ENCODE measurements at places on chromosomes 6 and 20.

DNA sequence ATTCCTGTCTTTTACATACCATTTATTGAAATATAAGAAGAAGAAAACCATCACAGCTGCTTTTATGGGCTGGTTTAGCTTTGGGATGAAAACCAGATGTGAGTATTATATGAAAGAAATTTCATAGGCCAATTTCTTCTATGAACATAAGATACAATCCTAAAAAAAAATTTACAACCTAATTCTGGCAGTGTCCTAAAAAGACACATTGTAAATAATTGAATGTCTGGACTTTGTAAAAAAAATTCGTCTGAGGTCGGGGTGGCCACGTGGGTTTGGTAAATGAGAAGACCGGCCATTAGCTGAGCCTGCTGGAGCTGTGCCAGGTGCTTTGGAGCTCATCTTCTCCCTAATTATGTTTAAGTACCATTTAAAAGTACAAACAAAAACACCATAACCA lies 26.8 kb downstream of the DACT2 start:
- no peak for DNase-seq

- no peak for DNase-seq
Observed at GRCh38 chr6:138533667-138534066, 34.4 kb upstream of the NHSL1 start.

DNA sequence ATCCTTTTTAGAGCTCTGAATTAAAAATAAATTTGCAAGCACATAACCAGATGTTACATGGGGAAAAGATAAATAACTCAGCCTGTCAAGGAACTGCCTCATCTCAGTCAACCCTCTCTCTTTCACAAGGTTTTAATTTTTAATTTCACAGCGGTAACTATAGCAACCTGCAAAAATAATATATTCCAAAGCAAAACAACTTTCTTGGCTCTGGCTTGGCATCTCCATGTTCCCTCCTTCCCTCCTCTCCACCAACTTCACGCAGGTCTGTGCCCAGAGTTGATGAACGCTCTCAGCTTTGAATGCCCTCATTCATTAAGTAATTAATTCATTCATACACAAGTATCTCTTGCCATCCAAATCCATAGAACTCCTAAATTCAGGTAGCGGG lies 32.5 kb upstream of the SIRPA start:
- DNase-seq = no peak

DNA sequence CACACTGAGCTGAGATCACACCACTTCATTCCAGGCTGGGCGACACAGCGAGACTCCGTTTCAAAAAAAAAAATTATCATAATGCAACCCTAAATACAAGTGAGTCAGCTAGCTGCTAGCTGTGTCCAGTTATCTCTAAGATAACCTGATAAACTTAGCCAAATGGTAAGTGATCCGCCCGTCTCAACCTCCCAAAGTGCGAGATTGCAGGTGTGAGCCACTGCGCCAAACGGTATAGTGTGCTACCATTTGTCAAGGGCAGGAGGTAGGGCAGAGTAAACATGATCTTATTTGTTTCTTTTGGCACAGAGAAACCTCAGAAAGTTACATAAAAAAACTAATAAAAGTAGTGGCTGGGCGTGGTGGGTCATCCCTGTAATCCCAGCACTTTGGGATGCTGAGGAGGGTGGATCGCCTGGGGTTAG lies 4.7 kb upstream of the C6orf132 start:
- peak; percentile 66 for DNase-seq

DNA sequence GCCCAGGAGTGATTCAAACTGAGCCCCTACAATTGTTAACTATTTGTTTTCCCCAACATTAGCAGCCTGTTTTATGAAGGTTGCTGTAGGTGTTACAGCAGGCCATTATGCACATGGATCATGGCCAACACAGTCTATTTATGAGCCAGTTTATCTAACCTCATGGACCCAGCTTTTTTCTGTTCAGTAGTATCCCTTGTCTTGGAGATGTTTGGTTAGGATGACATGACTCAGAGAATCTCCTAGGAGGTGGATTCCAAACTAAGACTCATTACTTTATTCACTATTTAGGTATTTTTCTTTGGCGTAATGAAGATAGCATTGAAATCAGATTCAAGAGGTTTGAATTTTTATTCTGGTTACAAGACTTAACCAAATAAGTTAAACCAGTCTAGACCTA lies 62.8 kb upstream of the TFB1M start:
- no peak for DNase-seq

GRCh38 chr20:63062188-63063140 lies 55.7 kb upstream of the BHLHE23 start:
- DNase-seq = no peak

- no peak for DNase-seq
Observed at GRCh38 chr6:74505391-74505790, 700.5 kb downstream of the COL12A1 start.

DNA sequence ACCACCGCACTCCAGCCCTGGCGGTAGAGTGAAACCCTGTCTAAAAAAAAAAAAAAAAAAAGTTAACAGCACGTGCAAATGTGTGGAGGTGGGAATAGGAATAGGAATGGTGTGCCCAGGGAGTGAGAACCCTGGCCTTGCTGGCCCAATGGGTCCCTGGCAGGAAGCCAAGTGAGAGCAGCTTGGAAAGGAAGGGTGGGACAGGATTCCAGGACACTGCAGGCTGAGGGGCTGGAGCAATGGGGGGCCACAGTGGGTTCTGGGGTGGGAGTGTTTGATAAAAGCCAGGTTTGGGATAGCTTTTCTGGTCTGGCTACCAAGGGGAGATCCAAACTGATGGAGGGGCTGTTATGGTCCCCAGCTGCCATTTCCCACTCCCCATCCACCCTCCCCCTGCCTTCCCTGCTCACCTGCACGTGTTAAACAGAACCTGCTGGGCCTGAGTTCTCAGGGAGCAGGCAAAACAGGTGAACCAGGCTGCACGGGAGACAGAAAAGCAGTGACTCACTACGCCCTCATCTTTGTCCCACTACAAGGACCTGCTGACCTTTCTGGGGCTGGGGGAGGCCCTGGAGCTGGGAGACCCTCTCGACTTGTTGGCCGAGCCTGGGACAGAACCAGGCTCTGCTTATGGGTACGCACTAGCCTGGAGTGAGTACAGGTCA lies 3.3 kb downstream of the SUN5 start:
- DNase-seq = no peak

DNA sequence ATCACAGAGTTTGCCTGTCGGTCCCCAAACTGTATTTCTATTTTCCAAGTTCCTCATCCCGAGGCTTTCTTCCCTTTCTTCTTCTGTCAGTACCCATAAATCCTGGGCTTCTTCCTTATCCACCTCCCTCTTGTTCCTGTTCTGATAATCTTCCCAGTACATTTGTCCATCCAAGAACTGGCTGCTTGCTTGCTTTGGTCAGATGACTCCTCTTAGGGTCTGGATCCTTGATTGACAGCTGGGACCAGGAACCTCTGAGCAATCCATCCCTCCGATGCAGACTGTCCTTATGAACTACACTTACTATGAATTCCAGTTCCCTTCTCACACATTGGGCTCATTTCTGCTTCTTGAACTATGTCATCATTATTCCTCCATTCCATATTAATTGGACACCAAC lies 275.3 kb upstream of the CITED2 start:
- DNase-seq = no peak

DNA sequence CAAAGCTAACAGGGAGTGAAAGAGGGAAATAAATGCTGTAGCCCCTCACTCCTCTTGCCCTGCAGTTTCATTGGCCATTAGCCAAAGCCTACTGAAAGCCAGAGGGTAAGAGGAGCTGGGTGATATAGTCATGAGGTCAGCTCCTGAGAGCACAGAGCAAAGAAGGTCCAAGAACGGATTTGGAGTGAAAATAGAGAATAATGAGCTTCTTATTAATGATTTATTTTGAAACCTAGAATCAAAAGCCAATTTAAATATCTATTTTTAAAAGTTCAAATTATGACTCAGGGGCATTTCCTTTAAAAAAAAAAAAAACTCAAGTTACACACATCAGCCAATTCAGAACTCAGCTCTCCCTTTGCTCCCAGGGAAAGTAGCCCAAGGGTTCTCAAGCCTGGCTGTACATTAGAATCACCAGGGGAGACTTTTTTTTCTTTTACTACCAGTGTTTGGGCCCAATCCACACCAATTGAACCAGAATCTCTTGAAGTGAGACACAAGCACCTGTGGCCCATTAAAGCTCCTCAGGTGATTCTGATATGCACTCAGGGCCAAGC lies 79.1 kb downstream of the SNAP25 start:
- DNase-seq = no peak

- DNase-seq = no peak
Observed at GRCh38 chr6:16408766-16409165, 170.4 kb downstream of the GMPR start.

DNA sequence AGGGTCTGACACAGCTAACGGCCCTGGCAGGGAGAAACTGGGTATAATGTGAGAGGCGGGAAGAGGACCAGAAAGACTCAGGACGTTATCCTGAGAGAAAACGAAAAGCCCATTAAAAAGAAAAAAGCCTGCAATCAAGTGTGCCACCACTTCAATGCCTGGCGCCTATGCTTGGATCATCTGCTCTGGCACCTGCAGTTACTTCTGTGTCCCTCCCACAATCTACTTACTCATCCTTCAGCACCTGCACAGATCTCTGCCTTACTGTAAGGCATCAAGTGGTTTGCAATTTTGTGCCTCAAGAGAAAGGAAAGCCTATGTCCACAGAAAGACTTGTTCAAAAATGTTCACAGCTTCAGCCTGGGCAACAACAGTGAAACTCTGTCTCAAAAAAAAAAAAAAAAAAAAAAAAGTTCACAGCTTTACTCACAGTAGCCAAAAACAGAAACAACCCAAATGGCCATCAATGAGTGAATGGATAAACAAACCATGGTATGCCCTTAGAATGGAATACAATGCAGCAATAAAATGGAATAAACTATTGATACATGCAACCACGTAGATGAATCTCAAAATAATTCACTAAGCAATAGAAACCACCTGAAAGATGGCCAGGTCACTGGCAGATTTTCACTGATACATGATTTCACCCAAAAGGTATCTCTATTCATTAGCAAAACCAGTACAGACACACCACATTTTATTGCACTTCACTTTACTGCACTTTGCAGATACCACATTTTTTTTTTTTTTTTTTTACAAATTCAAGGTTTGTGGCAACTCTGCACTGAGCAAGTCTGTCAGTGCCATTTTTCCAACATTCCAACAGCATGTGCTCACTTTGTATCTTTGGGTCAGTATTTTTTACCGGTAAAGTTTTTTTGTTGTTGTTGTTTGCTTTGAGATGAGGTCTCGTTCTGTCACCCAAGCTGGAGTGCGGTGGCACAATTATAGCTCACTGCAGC lies 48.6 kb downstream of the ABHD12 start:
- DNase-seq = no peak

GRCh38 chr20:52454660-52455059 lies 263.1 kb upstream of the ZFP64 start:
- DNase-seq = no peak

GRCh38 chr6:51578994-51579393 lies 508.4 kb downstream of the PKHD1 start:
- no peak for DNase-seq

DNA sequence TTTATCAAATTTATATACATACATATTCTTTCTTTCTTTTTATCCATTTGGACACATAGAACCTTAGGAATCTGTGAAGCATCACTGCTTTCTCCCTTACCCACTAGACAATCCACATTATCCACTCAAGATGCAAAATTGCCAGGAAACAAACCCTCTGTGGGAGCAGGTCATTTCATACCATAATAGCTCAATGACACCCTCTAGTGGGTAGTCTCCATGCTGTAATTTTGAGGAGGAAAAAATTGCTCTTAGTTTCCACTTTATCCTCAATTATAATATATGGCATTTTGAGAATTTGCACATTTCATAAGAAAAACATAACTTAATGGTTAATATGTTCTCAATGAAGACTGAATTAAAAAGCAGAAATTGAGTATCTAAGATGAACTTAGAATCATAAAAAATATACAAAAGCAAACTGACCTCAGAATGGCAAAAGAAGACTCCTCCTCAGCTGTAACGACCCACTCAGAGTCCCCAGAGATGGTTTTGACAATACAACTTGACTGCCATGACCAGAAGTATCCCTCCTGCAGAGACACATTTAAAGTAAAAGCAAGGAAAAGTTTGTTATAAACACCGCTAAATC lies 164.1 kb downstream of the FRK start:
- DNase-seq = no peak

GRCh38 chr20:63494420-63495166 lies 4.3 kb downstream of the EEF1A2 start:
- no peak for DNase-seq

- DNase-seq = no peak
Observed at GRCh38 chr6:151292974-151293687, 53.4 kb downstream of the AKAP12 start.

DNA sequence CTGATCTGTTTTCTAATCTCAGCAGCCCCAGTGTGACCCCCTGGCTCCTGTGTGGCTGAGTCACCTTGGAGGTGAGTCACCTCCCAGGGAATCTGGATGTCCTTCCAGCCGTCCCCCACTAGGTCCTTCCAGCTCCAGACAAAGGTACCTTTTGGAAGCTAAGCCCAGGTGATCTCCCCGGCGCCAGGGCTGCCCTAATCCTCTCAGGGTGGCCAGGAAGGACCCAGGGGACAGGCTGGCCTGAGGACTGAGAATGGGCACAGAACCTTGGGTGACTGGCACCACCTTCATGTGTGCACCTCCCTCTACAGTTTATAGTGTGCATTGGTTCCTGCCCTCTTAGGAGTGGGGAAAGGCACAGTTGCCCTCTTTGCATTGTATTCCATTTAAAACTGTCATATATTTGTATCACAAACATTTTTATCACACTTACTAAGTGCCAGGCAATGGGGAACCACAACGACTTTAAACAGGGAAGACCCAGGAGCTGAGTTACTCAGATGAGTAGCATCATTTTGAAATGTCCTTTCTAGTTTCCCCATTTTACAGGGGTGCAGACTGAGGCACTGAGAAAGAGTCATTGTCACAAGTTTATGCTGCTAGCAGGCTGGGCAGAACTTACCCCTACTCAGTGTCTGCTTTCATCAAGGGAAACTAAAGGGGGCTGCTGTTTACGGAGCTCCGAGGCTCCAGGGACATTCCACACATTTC lies 2.6 kb upstream of the BPIFB4 start:
- DNase-seq = no peak

GRCh38 chr6:20698675-20699074 lies 164.4 kb downstream of the CDKAL1 start:
- no peak for DNase-seq

DNA sequence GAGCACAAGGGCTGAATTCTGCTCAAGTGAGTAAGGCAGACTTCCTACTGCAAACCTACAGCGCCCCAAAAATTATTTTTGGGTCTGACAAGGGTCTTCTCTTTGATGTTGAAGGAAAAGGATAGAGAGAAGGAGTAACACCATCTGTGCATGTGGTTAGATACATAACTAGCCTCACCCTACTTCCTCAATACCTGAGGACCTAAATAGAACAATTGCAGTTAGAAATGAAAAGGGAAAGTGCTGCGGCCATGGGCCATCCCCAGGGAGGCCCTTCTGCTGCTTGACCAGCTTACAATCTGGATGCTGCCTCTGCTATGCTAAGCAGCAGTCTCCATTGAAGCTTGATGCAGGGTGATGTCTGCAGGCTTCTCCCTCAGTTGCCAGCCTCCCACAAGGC lies 63.2 kb upstream of the ARMH2 start:
- no peak for DNase-seq

Measured in colonic mucosa (tissue), 4 donors.